Fibroblast of mammary gland (primary cell): ENCODE measurements at places on chromosomes 5 and 9.

- DNase-seq: no peak
Observed at GRCh38 chr5:9409413-9409960, 136.4 kb downstream of the SEMA5A start.

- no peak for DNase-seq
Observed at GRCh38 chr9:88803546-88804253, 187.6 kb upstream of the S1PR3 start.

- DNase-seq: no peak
Observed at GRCh38 chr9:105193560-105193959, 50.9 kb upstream of the SLC44A1 start.

DNA sequence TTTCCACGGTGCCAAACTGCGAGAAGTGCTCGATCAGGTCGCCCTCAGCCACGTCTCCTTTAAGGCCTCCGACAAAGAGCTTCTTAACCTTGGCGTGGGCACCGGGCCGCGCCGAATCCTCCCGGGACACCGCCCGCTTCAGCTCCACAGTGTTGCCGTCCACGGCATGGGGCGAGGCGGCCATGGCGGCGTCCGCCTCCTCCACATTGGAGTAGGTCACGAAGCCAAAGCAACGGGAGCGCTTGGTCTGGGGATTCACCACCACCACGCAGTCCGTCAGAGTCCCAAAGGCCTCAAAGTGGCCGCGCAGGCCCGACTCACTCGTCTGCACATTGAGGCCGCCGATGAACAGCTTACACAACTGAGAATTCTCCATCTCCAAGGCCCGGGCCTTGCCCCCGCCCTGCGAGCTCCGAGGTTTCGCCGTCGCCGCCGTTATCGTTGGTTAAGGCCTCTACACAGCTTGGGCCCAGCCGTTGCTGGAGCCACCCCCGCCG is 424 bp downstream of the HNRNPA0 start:
- DNase-seq: no peak

DNA sequence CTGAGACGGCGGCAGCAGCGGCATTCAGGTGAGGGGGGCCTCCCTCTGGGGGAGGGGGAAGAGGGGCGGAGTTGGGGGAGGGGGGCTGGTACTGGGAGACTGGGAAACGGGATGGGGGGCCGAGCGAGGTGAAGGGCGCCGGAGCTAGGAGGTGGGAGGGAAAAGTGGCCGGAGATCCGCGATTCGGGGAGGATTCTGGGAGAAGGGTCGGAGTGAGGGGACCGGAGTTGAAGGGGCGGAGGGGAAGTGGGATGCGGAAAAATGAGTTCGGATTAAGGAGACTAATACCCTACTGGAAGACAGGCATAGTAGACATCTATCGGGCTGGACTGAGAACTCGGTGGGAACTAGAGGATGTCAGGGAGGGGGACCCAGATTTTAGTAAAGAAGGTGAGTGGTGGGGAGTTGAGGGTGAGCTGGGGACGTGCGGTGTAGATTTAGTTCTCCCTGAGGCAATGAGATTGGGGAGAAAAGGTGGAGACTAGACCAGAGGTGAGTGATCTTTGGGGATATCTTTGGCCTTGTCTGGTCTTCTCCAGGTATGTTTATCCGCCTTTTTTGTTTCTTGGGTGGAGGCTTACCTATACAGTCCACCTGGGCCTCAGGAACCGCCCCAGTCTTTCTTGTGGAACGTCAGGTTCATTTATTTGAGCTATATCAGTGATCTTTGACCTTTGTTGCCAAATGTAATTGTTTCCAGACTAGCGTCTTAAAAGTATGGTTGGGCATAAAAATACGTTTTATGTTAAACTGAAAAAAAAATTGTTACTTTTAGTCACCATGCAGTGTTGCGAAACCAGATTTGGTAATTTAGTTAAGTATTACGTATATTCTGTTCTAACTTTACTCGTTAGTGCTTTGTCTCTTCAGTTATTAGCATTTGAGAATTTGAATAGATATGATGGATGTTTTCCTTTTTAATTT is 632 bp downstream of the UBAP1 start:
- peak; percentile 91 for DNase-seq

- no peak for DNase-seq
Observed at GRCh38 chr9:80156756-80157472, 585.1 kb downstream of the TLE4 start.

DNA sequence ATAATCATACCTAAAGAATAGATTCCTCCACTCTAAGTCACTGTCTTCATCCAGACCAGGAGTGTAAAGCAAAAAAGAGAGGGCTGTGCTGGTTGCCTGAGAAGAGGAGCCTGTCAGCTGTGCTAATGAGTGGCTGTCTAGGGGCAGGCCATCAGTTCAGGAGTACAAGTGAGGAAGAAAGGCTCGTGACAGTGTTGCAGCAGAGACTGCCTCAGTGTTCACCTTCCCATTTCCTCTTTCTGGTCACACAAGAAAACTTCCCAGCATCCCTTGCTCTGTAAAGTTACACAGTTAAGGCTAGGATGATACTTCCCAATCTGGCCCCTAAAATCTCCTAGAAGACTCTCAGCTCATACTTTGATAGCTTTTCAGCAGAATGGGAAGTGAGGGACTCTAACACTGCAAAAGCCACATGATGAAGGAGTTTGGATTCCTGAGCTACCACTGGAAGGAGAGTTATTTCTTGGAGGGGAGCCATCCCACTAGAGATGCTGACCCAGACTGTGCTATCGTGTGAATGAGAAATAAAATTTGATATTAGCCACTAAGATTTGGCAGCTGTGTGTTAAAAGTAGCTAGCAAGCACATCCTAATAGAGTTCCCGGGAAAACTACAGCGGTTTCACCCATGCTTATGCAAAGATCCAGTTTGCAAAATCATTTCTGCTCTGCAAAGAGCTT is 67.1 kb downstream of the ADAMTS12 start:
- peak; percentile 76 for DNase-seq

- no peak for DNase-seq
Observed at GRCh38 chr5:79858410-79858723, 132.7 kb downstream of the MTX3 start.

DNA sequence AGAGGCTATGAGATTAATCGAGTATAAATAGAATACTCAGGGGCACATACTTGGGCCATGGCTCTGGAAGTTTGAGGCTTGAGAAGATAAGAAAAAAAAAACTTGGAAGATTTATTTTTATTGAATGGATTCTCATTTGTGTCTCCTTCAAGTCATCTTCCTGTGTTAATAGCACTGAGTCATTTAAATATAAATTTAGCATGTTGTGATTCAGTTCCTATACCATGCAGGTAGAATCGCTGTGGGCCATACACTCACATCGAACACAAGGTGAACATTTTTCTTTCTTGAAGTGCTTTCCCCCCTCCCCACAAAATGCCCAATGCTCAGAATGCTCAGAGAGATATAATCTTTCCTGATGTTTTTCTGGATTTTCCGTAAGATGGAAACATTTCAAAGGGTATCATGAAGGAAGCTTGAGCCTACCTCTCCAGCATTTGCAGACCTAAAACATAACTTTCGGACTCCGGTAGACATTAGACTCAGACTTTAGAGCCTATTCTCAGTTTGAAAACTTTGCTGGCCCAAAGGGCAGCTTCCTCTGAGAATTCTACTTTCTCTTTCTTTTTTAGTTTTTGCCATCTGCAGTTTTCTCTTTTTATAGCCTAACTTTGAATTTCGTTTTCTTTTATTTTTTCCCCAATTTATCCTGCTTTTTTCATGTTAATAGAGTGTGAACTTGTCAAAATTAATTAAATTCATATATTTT is 737.6 kb upstream of the NUDT12 start:
- no peak for DNase-seq

GRCh38 chr5:171945476-171945875 is 61.0 kb downstream of the FBXW11 start:
- no peak for DNase-seq

GRCh38 chr5:77339337-77339890 is 128.9 kb downstream of the PDE8B start:
- no peak for DNase-seq

GRCh38 chr9:124452326-124452725 is 2.1 kb downstream of the ADGRD2 start:
- DNase-seq: no peak

- DNase-seq: no peak
Observed at GRCh38 chr5:153187503-153187902, 303.0 kb upstream of the GRIA1 start.

GRCh38 chr9:125739436-125739835 is 7.7 kb upstream of the PBX3 start:
- no peak for DNase-seq

GRCh38 chr5:39473156-39473775 is 48.5 kb upstream of the DAB2 start:
- peak; percentile 89 for DNase-seq

DNA sequence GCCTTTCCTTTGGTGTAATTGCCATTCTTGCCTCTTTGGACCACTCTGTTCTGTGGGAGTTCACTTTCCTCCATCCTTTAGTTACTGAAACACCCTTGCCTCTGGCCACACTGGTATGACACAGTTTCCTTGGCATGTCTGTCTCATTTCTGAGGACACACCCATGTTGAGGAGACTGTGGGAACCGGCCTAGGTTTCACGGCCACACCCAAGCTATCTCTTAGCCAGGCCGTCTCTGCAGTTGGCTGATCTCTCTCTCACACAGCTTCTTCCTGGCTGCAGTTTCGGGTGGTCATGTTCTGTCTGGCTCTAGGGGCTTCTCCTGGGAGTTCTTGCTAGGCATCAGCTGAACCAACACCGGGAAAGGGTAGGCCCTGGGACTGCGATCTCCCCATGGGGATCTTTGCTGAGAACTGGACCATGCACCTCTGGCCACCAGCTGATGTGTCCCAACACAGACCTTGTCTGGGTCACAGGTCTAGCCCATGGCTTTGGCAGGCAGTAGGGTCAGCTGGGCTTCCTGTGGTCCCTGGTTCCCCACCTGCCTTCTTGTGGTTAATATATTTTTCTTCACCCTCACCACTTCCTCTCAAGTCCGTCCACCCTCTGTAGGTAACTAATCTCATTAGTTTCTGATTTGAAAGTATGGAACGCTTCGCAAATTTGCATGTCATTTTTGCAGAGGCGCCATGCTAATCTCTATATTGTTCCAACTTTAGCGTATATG is 24.9 kb downstream of the ARHGEF37 start:
- DNase-seq: peak; percentile 90

DNA sequence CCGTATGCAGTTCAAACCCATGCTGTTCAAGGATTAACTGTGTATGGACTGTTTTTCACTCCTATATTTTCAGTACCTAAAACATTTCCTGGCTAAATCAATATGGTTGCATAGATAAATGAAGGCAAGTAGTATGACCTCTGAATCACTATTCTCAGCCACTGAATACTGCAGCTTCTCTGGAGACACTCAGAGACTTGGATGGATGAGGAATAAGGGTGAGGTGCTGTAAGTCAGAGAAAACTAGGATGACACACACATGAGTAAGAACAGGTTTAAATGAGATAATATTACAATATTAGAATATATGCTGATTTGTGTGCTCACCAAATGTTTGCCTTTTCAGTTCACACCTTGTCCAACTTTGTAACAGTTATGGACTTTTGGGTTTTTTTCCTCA is 26.0 kb upstream of the ANXA1 start:
- DNase-seq: peak; percentile 80

GRCh38 chr5:44336708-44337107 is 52.5 kb downstream of the FGF10 start:
- no peak for DNase-seq

DNA sequence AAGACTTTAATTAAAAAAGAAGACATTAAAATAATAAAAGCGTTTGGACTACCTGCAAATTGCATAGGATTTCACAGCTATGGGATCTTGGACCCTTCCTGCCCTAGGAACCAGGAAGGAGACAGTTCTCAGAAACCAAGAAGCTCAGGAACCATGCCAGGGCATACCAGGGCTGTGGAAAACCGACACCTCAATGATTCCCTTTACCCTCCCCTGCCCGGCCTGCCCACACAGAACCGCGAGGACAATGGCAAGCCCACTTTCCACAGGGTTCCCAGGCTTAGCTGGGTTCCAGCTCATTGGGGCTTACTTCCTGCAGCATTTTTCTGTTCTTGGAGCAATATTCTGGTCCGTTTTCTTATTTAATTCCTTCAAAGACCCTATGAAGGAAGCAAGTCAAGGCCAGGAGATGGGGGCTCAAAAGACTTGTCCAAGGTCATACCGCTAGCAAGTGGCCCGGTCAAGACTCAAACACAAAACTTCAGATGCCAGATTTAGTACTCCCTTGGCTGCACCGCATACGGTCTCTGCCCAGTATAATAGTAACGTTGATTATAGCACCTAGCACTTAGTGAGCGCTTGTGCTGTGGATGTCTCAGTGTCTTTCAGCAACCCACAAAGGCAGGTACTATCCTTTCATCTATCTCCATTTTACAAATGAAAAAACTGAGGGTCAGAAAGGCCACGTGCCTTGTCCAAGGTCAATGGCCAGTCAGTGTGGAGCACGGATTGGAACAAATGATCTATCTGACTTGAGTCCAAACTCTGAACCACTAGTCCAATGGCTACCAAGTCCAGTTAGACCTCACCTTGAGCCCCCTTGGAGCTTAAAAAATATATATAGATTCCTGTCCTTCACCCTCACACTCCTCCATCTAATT is 6.8 kb downstream of the FAT2 start:
- no peak for DNase-seq

DNA sequence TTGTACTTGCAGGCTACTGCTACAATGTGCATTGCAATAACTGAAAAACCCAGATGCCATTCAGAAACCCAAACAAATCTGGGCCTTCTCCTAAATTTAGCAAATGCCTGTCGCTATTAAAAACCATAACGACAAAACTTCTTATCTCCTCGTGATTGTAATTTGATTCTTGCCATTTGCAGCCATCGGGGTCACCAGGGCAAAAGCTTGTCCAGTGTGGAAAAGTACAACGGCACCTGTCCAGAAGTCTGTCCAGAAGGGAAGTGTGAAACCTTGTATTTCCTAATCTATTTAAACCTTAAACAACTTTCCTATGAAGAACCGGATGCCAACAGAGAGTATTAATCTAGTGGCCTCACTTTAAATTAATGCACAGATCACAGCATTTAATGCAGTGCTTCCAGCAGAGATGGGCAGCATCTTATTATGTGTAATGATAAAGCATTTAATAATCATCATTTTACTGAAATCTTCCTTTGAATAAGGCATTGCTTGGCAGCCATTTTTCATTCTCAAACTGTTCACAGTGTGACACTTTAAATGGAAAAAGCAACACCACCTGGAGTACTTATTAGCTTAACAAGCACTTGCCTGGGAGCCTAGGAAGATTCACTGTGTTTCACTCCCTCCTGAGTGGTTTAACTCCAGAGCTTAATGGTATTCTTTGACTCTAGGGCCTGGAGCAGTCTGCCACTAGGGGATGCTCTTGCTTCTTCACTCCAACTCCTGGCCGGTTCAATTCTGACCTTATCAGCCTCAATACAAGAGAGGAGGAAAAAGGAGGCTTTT is 4.9 kb upstream of the C7 start:
- peak; percentile 91 for DNase-seq

GRCh38 chr5:11851416-11851815 is 52.8 kb downstream of the CTNND2 start:
- DNase-seq: peak; percentile 1

GRCh38 chr9:71223953-71224538 is 102.6 kb upstream of the TRPM3 start:
- DNase-seq: peak; percentile 2

- no peak for DNase-seq
Observed at GRCh38 chr9:109087795-109088194, 32.0 kb downstream of the TMEM245 start.

GRCh38 chr5:35153375-35153932 is 76.8 kb downstream of the PRLR start:
- no peak for DNase-seq
